ENCODE measurements at places on chromosomes 7 and 10.

GRCh38 chr10:91006001-91006751 is 85.3 kb upstream of the ANKRD1 start:
- DNase-seq: peak; percentile 89

GRCh38 chr10:94403380-94404213 is 1.3 kb downstream of the TBC1D12 start:
- DNase-seq: peak; percentile 87

GRCh38 chr10:119723624-119724023 is 2.2 kb upstream of the INPP5F start:
- DNase-seq: no peak

- DNase-seq: no peak
Measured at GRCh38 chr7:152760854-152761748, 1.5 kb downstream of the ACTR3B start.

GRCh38 chr7:901388-902154 is 25.2 kb downstream of the GET4 start:
- DNase-seq: peak; percentile 71

- no peak for DNase-seq
Measured at GRCh38 chr10:62498271-62498670, 124.1 kb downstream of the ZNF365 start.

DNA sequence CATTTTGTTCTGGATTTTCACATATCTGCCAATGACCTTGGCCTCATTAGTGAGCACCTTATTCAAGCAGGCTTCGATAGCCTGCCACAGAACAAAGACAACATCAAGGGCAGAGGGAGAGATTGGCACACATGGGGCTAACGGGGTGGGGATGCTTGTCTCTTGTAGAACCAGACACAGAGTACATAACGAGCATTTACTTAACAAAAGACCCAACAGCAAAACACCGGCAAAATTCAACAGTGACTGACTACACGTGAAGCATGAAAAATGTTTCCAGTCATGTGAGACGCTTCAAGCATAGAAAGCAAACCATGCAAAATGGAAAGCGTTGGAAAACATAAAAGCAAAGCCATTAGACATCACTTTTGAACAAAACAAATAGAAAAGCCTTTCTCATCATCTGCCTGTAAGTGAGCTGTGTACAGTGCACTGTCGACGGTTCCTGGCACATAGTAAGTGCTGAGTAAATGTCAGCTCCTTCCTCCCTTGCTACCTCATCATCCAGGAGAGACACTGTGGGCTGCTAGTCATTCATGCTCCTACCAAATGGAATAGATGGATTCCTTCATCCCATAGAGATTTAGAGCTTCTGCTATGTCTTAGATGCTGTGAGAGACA is 134.4 kb upstream of the AGK start:
- no peak for DNase-seq

Measured in dermis blood vessel endothelial cell (primary cell).